ENCODE measurements at places on chromosomes 11 and 22. TPM values are rescaled to one million over a fixed set of nuclear protein-coding genes. Genes with fewer than 3 reads are reported as not detected.

Gene GAB4
- total RNA-seq, result not detected

Gene RIC3
- total RNA-seq, result 23.7 TPM

- no peaks in the 10 kb centered on the region for H3K36me3 ChIP-seq
- H3K27ac ChIP-seq, result no peak overlapping the region
- H3K27me3 ChIP-seq, result no peaks in the 10 kb centered on the region
- DNase-seq, result no peak
These were observed 1249.5 kb downstream of the FAM181B start for GRCh38 chr11:81484196-81484595.

- no peak overlapping the region for H3K4me3 ChIP-seq
- H3K4me1 ChIP-seq, result no peaks in the 10 kb centered on the region
- H3K27me3 ChIP-seq, result no peaks in the 10 kb centered on the region
These were observed 57.0 kb upstream of the LYVE1 start for GRCh38 chr11:10625281-10625981.

DNA sequence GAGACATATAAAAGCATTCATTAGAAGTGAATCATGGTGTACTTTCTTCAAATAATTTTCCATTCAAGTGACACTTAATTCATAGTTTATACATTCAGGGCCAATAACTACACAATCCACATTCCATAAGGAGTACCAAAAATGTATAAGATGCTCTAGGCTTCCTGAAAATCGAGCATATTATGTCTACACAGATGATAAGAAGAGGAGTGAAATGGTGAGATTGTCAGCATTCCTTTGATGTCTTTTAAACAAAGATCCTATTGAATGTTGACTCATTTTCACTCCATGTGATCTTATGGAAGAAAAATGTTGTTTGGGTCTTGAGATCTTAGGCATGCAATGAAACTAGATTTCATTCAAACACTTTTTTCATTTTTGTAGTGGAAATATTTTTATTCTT is 843.2 kb downstream of the KCNA4 start:
- H3K27me3 ChIP-seq, result no peaks in the 10 kb centered on the region
- no peaks in the 10 kb centered on the region for H3K36me3 ChIP-seq
- H3K27ac ChIP-seq, result no peak overlapping the region
